ENCODE measurements at places on chromosomes 3 and 15. TPM values are rescaled to one million over a fixed set of nuclear protein-coding genes. Genes with fewer than 3 reads are reported as not detected.

STRIT1 gene
- polyA plus RNA-seq = 0.97 TPM

TUSC7 gene
- not detected for polyA plus RNA-seq

CCR1 gene
- polyA plus RNA-seq = 3.4 TPM

ZSCAN29 gene
- 25.3 TPM for polyA plus RNA-seq

CXCR6 gene
- 2.4 TPM for polyA plus RNA-seq

GP5 gene
- polyA plus RNA-seq = 0.33 TPM

All from large intestine (tissue), 12 donors.